NCI-H1694 (cell line): ENCODE measurements at places on chromosomes 13 and 19.

DNA sequence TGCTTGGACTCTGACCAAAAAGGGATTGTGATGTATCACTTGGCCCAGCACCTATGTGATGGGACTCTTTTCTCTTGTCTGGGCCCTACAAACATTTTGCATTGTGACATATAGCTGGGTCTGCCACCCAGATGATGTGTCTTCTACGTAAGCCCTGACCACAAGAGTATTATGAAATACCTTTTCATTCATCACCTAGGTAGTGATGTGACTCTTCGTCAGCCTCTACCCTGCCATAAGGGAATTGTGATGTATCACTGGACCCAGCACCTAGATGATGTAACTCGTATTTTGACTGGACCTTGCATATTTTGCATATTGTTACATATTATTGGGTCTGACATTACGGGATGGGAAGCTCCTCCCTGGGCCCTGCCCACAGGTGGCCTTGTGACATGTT lies 29.7 kb upstream of the ZNF681 start:
- no peak for DNase-seq

DNA sequence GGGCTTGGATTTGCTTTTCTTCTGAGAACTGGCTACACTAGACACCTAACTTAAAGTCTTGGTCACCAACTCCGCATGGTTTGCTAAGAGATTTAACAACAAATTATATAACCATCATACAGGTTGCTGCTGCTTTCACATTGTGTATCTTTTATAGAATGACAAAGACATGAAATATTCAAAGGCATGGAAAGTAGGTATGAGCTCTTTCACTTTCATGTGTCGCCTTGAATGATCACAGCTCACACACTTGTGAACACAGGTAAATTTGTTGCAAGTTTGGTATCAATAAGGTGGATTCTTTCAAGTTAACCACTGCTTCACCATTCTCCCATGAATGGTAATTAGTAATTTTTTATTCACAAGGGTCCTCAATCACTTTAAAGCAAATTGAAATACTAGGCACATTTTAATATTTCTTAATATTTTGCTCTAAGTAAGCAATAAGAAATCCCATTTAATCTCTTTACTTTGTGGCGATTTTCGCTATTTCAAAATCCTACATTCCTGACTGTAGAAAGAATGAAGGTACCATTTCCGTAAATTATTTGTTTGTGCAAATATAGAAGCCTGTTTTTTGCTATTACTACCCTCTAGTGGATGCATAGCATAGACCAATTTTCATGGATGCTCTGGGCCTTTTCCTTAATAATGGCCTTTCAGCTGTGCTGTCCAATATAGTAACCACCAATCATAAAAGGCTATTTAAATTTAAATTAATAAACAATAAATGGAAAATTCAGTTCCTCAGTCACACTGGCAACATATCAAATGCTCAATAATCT lies 45.5 kb upstream of the FREM2 start:
- DNase-seq = no peak

DNA sequence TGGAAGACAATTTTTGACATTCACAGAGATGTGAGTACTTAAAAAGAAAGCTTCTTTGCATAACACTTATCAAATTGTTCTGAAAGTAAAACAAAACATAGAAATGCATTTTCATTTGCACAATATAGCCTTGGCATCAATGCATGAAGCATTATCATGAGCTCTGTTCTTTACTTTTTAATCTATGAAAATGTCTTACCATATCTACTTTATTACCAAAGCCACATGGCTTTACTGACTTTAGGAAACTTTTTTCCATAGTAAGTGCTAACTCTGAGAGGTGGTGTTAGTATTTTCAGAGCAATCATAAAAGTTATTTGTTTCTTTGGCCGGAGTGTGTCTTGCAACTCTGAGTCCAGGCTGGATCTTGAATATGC lies 10.5 kb downstream of the TNFRSF19 start:
- no peak for DNase-seq

GRCh38 chr19:44745341-44745831 lies 3.1 kb upstream of the BCL3 start:
- DNase-seq = no peak

GRCh38 chr13:40605573-40605972 lies 60.9 kb downstream of the FOXO1 start:
- no peak for DNase-seq

GRCh38 chr19:10884274-10884673 lies 12.9 kb downstream of the CARM1 start:
- no peak for DNase-seq

- DNase-seq = no peak
Observed at GRCh38 chr13:90926459-90926858, 421.0 kb upstream of the MIR17HG start.

DNA sequence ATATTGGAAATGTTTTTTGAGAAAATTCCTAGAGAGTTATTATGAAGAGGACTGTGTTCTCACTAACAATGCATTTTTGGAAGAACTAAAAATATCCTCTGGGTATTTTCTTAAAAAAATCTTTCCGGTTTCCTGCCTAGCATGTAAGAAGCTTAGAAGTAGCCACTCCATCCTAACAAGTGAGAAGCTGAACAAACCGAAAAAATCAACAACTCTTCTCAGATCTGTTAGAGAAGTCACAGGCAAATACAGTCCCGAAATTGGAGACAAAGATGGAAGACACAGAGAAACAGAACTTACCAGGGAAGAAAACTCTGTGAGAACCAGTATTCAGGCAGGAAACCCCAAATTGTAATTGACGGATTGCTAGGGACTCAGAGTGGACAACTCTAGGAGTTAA lies 173.0 kb downstream of the KLF12 start:
- no peak for DNase-seq

DNA sequence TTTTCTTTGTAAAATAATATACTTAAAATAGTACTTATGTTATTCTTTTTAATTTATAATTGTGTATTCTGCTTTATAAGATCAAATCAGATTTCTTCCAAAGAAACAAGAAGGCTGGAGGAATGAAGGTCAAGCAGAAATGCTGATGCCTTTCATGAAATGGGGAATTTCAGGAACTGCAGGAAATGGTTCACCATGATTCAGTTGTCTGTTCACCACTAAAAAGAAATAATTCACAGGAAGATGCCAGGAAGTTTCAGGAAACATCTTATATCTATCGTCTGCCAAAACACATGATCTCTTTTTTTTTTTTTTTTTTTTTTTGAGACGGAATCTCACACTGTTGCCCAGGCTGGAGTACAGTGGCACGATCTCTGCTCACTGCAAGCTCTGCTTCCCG lies 15.7 kb upstream of the SCEL start:
- DNase-seq = no peak

DNA sequence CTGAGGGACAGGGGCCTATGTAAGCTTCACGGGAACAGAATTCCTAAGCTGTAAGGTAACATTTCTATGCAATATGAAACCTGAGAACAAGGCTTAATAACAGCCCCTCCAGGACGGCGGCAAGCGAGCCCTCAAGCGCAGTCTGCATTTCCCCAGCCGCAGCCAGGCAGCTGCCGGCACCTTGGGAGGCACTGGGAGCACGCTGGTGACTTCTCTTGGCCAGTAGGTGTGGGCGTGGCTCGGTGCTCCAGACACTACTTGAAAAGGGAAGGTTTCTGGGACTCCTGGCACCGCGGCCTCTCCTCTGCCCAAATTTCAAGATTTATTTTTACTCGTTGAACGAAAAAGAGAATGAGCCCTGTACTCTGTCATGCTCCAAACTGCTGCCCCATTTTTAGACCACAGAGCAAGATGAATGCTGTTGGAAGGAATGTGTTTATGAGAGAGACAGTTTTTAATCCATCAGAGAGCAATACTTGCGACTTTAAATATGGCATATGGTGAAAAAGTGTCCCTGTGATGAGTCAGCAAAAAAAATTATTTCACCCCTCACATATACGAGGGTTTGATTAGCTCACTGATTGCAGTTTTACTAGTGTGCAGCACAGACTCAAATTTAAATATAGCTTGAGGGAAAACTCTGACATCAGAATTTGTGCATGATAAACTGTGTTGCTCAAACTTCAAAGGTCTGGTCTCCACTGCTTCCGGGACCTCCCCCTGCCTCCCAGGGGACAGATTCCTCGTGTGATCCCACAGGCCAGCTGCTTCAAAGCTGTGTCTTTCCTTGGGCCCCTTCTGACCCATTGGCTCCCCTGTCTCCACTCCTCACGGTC lies 81.2 kb downstream of the COL4A2 start:
- DNase-seq = no peak

DNA sequence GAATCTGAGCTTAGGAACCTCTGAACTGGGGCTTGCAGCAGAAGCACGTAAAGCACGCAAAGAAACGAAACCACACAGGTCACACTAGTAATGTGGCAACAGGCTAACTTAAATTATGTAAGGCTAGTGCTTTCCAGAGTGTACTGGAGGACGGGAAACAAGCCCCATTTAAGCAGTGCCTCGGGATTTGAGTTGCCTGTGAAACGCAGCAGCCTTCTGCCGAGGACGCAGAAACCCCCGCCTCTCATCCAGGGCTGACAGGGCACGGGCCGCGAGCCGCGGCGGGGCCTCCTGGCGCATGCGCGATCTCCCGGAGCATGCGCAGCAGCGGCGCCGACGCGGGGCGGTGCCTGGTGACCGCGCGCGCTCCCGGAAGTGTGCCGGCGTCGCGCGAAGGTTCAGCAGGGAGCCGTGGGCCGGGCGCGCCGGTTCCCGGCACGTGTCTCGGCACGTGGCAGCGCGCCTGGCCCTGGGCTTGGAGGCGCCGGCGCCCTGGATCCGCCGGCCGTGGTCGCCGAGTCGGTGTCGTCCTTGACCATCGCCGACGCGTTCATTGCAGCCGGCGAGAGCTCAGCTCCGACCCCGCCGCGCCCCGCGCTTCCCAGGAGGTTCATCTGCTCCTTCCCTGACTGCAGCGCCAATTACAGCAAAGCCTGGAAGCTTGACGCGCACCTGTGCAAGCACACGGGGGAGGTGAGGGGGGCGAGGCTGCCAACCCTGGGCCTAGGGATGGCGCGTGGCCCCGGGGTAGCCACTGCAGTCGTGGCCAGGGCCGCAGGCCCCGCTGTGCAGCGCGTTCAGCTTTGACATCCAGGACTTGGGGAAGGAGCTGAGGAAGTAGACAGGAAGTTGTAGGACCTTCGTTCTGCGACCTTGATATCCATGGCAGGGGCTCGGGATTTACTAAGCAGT lies at the start of gene GTF3A:
GTF3A (plus strand) TSS at position 374 of the 912 bp plus-strand sequence.
- DNase-seq = peak; percentile 35

DNA sequence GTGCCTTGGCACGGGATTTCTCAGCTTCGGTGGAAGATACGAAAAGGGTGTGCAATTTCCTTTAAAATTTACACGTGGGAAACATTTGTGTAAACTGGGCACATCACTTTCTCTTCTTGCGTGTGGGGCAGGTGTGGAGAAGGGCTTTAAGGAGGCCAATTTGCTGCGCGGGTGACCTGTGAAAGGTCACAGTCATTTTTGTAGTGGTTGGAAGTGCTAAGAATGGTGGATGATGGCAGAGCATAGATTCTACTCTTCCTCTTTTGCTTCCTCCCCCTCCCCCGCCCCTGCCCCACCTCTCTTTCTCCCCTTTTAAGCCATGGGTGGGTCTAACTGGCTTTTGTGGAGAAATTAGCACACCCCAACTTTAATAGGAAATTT lies 7.2 kb downstream of the SLITRK5 start:
- no peak for DNase-seq

DNA sequence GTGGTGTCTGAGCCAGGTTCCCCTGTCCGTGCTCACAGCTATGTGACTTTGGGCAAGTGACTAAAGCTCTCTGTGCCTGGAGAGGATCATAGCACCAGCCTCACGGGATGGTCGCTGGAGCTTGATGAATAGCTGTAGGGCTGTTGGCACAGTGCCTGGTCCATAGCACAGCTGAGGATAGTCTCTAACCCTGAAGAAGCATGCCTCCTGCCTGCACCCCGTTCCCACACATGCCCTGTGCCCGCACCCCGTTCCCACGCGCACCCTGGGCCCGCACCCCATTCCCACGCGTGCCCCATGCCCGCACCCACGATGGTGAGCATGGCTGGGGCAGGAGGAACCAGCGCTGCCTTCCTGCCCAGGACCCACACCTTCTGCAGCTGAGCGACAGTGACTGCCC lies 63.7 kb upstream of the F7 start:
- DNase-seq = no peak

DNA sequence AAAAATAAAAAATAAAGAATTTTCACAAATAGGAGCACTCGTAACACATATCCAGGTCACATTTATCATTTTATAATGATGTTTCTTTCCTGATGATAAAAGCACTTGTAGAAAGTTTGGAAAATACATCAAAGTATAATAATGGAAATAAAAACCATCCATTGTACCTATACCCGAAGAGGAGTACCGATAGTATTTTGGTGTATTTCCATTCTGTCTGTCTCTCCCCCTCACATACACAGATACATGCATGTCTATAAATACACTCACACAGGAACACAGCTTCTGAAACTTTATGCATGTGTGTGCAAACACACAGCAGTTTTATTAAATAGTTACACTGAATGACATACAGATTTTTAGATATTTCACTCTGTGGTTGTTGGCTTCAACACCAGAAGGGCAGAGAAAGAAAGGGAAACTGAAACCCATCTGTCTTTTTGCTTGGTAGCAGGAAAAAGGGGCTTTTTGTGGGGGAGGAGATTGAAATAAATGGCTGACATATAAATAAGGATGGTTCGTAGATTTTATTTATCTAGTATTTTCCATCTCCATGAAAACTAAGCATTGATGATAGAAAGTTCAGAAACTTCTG lies 114.8 kb downstream of the LRCH1 start:
- no peak for DNase-seq

DNA sequence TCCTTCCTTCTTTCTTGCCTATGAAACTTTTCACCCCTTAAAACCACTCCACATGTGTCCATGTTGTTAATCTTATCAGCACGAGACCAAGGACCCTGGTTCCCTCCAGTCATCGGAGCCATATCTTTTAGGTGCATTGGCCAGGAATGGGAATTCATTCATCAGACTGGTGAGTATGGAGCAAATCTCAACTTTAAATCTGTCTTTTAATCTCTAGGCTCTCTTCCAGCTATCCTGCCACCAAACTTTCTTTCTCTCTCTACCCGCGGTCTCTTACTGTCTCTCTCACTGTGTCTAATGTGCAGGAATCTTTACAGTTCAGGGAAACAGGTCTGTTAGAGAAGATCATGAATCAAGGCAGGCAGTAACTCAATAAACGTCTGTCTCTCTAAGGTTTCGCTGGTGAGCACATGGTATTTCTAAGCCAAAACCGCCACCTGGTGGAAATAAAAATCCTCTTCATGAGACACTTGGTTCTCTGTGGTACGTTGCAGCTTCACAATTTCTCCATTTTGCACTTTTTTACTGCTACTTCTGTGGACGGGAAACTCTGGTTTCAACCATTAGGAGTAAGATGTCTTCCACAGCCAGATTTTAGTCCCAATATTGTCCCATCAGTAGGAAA lies 16.1 kb downstream of the LGALS16 start:
- DNase-seq = peak; percentile 61

GRCh38 chr19:31553112-31553845 lies 204.0 kb upstream of the TSHZ3 start:
- DNase-seq = no peak

GRCh38 chr13:58343076-58343475 lies 711.5 kb downstream of the PCDH17 start:
- no peak for DNase-seq

DNA sequence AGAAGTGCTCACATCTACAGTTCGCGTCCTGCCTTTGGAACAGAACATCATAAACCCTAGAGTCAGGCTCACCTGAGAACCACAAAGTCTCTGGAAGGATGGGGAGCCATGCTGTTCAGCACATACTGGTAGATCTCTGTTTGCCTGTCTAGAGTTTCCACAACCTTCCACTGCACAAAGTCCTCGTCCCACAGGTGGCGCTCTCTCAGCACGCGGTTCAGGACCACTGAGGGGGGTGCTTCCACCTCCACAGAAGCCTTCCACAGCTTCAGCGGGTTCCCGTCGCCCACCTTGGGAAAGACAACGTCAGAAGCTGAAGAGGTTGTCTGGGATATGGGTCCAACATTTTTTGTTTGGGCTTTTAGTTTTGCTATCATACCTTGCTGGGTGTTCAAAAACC lies 93.6 kb downstream of the KL start:
- DNase-seq = no peak
